ENCODE measurements at places on chromosomes 3 and 15. TPM values are rescaled to one million over a fixed set of nuclear protein-coding genes. Genes with fewer than 3 reads are reported as not detected.

GRCh38 chr15:39618063-39618823 is 37.4 kb downstream of the THBS1 start:
- DNase-seq, result no peak

GRCh38 chr15:47718497-47719437 is 1.5 kb downstream of the SEMA6D start:
- no peak for DNase-seq

GRCh38 chr3:100429187-100429716 is 27.9 kb downstream of the LNP1 start:
- DNase-seq, result no peak

DNA sequence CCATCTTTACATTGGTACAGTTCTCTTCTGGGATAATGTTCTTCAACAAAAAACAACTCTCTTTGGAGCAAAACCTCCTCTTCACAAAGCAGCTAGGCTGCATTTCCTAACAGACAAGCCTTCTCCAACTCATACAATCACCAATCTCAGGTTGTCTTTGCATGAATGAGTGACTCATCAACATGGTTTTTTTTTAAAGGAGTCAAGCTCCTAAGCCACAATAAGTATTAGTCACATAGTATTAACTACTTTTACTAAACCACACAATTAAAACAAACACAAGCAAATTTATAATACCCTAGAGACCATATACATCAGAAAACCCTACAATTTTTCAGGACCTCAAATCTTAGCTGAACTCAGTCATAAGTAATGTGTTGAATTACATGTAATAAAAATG is 137.4 kb downstream of the TBC1D5 start:
- no peak for DNase-seq

PRKAR2A gene
- total RNA-seq, result 12.1 TPM

DNA sequence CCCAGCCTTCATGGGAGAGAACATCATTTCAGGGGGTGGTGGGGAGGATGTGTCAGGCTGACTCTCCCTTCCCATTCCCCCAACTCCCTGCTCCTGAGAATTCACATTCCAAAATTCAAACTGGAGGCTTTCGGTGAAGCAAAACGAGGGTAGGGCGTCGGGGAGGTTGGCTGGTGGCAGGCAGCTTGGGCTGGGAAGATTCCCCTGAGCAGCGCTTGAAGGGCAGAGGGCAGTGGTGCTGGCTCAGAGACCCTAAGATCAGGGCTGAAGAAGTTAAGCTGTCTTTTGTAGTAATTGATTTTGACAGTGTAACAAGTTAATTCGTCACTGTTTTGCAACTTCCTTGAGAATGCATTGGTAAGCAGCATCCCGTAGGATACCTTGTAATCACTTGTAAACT is 187.8 kb downstream of the RAB11A start:
- no peak for DNase-seq

NR2F2 gene
- 63.0 TPM for total RNA-seq

SLC12A8 gene
- 31.7 TPM for total RNA-seq

GRCh38 chr3:146187334-146187950 is 26.5 kb upstream of the PLOD2 start:
- peak; percentile 60 for DNase-seq

DNA sequence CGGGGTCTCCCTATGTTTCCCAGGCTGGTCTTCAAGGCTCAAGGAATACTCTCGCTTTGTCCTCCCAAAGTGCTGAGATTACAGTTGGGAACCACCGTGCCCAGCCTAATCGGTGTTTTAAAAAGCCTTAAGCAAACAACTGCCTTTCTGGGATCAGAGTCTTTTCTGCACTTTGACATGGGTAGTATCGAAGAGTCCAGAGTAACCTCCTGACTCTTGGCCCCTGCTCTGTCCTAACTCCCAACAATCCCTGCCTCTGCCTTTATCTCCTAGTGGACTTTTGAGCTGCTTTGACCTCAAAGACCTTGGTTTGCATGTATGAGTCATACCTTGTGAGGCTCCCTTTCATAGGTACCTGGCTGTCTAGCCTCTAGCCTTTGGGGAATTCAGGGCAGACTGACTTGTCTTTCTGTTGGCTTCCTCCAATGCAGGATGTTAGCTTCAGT is 21.0 kb upstream of the HACD2 start:
- DNase-seq, result peak; percentile 57

GRCh38 chr15:58546635-58547627 is 115.1 kb downstream of the LIPC start:
- DNase-seq, result peak; percentile 44

DNA sequence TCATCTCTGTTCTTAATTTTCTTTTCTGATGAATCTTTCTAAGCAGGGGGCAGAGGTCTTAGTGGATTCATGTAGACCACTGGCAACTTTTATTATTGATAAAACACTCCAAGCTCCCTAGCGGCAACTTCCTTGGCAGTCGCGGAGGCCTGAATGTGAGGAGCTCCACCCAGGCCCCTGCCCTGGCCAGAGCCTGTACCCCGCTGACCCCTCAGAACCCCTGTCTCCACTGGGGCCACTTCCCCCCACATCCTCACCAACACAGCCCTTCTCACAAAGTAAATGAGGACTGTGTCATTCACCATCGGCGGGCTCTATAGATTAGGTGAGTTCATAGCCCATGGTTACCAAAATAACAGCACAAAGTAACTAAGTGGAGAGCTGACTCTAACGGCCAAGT is 111.6 kb downstream of the TPRA1 start:
- no peak for DNase-seq

ANKRD34C gene
- not detected for total RNA-seq

LRRK1 gene
- 26.8 TPM for total RNA-seq

- DNase-seq, result no peak
Measured at GRCh38 chr15:40287505-40287904, 4.6 kb upstream of the ANKRD63 start.

- no peak for DNase-seq
Measured at GRCh38 chr3:54822206-54822605, 105.7 kb downstream of the LRTM1 start.

GOLGA6L4 gene
- total RNA-seq, result 8.8 TPM

GRCh38 chr3:63128380-63128779 is 149.7 kb upstream of the SYNPR start:
- no peak for DNase-seq

SORD gene
- total RNA-seq, result 22.3 TPM

- DNase-seq, result no peak
Measured at GRCh38 chr3:172541945-172542488, 18.8 kb upstream of the TNFSF10 start.

RARB gene
- 12.5 TPM for total RNA-seq

ERC2 gene
- total RNA-seq, result 3.1 TPM

GOLGA6B gene
- not detected for total RNA-seq

- no peak for DNase-seq
Measured at GRCh38 chr15:56469483-56469882, 4.5 kb upstream of the MNS1 start.

- DNase-seq, result peak; percentile 85
Measured at GRCh38 chr3:53845103-53845880, 927 bp downstream of the CHDH start.

DNA sequence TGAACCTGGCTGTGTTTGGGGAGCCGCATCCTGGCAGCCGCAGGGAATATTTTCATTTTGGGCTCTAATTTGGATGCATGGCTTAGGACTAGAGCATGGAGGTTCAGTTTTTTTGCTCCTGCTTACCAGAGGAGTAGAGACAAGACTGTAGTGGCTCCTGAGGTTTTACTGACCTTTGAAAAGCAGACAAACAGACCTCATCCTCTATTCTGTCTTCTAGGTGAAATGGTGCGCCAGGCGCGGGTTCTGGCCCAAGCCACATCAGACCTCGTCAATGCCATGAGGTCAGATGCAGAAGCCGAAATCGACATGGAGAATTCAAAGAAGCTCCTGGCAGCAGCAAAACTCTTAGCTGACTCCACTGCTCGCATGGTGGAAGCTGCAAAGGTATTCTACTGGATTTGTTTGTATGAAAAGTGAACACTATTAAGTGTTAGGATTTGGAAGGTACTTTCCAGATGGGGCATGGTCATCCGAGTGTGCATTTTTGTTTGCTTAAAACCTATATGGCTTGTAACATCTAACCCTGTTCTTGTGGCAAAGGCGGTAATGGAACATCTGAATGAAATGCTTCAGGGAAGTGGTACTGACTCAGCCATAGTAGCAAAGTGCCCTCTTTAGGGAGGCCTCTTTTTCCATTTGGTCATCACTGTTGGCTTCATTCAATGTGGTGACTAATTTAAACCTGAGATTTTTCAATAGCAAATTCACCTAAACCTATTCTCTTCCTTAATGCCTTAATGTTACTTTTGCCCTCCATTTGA is 330.7 kb upstream of the TPM1 start:
- no peak for DNase-seq

DNA sequence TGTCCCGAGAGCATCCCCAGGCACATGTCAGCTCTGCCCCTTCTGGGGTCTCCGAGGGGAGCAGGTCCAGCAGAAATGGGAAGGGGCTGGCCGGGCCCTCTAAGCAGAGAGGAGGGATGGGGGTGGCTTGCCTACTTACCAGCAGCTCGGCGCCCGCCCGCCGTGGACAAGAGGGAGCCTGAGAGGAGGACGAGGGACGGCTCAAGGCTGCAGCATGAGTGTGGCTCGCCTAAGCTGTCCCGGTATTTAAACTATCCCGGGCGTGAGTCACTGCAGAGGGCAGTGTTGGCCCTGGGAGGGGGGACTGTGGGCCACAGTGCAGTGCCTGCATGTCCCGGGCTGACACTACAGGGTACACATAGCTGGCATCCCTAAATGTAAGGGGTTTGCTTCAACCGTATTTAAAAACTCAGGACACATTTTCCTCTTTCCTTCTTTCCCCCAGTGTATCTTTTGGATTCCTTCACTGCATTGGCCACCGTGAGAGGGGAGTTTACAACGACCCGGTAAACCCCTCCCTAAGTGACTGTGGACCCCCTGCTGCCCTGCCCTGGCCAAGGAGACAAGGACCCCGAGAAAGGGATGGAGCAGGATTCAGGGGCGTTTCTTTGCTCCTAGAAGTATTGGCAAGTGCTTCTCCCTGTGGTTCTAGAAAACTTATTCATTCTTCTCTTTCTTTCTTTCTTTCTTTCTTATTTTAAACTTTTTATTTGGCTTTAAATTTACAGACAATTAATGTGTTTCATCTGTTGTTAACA is at the start of gene LRRC15:
LRRC15 (minus strand) TSS at position 222 of the 758 bp plus-strand sequence. CDS start 8,700 bp downstream, outside the sequence.
- DNase-seq, result peak; percentile 48
